Activated CD4-positive, alpha-beta T cell treated with anti-CD3 and anti-CD28 coated beads for 24 hours (primary cell): ENCODE measurements at places on chromosomes 1 and 21.

- no peak for DNase-seq
These were observed 1.1 kb downstream of the NR5A2 start for GRCh38 chr1:200028586-200029034.

DNA sequence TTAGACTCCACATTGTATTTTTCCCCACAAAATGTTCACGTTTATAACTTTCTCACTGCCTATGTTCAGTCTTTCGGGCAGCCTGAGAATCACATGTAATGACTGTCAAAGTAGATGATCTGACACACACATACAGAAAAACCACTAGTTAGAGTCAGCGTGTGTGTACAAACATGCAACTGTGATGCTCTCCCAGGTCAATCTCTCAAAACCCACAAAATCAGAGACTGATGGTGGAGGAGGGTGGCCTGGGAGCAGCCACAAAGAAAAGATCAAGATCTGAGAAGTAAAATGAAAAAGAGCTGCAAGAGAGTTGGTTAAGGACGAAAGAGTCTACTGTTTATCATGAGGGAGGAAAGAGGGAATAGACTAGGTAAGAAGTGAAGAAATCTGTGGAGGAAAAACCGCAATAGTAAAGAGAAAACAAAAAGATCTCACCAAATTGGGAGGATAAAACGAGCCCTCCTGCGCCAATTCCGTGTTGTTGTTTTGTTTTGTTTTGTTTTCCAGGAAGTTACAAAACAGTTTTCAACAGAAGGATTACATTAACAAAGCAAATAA is 2.3 kb downstream of the EGLN1 start:
- no peak for DNase-seq

DNA sequence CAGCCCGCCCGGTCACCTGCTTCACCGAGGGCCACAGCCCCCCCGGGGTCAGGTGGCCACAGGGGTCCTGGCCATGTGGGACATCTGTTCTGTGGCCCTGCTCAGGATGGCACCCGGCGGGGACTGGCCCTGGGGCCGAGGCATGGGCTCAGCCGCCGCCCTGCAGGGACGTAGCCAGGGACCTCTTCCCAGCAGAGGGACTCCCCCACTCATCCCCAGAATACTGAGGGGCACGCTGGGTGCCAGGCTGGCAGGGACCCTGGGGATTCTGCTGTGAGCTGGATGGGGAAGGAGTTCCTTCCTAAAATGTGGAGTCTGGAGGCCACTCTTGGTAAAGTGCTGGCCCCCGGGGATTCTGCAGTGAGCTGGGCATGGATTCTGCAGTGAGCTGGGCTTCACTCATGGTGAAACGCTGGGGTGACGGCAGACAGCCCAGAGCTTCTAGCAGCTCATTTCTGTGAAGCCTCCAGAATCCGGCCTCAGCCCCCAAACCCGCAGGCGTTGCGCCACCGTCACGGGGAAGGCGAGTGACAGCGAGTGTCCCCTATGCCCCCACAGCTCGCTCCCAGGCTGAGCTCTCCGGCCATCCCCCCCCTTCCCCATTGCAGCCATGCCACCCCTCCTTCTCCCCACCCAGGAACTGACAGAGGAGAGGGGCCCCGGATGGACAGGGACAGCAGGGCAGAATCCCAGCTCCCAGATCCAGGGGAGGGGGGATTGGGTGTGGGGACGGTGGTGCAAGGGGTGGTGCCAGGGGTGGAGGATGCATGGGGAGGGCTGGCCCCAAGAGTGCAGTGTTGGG is 1.4 kb downstream of the ITGB2 start:
- DNase-seq = no peak

GRCh38 chr1:205601205-205601604 is 30.6 kb downstream of the ELK4 start:
- DNase-seq = no peak

DNA sequence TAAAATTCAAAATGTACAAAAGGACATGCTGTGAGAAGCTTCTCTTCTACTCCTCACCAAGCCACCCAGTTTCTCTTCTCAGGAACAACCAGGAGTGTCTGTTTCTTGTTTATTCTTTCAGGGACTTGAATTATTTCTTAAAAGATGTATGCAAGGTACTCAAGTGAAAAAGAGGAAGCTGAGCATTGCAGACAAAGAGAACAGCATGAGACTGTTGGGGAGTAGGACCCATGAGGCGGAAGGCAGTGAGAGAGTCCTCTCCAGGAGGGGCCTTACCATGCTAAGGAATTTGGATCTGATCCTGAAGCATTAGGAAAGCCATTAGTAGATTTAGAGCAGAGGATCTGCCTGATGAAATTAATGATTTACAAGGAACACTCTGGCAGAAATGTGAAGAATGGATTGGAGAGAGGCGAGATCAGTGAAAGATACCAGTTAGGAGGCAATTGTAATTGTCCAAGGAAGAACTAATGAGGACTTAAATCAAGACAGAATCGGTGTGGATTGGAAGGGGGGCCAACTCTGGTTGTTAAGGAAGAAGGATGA is 14.7 kb upstream of the SSX2IP start:
- no peak for DNase-seq

DNA sequence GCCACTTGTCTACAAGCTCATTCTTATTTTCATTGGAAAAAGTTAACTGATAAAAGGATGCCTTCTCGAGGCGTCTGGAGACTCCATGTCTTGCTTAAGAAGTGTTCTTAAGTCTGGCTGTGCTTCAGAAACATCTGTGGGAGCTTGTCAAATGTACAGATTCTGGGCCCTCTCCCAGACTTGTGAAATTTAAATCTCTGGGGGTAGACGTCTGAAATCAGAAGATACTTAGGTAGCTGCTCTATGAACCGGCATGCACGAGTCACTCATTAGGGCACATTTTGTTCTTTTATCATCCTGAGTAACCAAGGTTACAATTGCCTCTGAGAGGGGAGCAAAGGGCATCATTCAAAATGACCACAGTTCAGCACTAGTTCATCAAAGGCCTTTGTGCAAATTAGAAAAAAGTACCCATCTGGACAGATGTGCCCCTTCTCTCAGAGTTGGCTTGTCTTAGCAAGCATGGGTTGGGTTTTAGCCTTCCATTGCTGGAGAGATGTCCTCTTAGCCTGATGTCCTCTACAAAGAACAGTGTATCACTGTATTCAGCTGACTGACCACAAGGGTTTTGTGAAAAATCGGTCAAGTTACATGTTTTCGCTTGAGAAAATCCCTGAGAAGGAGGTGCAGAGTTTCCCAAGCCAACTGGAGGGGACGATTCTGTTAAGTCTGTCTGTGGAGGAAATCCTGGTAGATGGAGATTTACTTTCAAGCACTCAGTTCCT is 156.9 kb downstream of the ASTN1 start:
- DNase-seq = no peak

- no peak for DNase-seq
These were observed 50.2 kb downstream of the DPYD start for GRCh38 chr1:97870589-97870988.

DNA sequence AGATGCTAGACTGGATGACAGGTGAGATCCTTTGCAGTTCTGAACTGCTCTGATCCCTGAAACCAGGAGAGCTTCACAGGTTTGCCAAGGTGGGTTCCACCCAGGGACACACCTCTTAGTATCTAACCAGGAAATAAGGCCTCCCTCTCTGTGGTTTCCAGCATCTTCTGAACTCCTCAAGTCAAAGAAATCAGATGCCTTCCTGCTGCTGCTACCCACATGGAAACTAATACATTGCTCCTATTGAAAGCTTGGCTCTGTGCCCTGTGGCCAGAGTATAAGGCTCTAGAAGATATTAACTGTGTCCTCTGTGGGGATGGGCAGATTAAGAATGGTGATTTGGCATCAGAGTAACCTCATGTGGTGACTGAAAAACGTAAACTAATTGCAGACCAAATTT is 75.0 kb upstream of the MRPS6 start:
- DNase-seq = no peak
